ENCODE measurements at places on chromosomes 13 and 19. TPM values are rescaled to one million over a fixed set of nuclear protein-coding genes. Genes with fewer than 3 reads are reported as not detected.

ZSWIM9 gene
- total RNA-seq = 10.2 TPM

EEF1AKMT1 gene
- total RNA-seq = 9.8 TPM

EPSTI1 gene
- total RNA-seq = 0.69 TPM

TMEM59L gene
- total RNA-seq = 14.3 TPM

SIGLEC9 gene
- not detected for total RNA-seq

OXGR1 gene
- not detected for total RNA-seq
